Keratinocyte (primary cell): ENCODE measurements at places on chromosomes 12 and 14. TPM values are rescaled to one million over a fixed set of nuclear protein-coding genes. Genes with fewer than 3 reads are reported as not detected.

GRCh38 chr14:65879248-65880009, 466.9 kb downstream of the FUT8 start:
- peak; percentile 1 for DNase-seq

DNA sequence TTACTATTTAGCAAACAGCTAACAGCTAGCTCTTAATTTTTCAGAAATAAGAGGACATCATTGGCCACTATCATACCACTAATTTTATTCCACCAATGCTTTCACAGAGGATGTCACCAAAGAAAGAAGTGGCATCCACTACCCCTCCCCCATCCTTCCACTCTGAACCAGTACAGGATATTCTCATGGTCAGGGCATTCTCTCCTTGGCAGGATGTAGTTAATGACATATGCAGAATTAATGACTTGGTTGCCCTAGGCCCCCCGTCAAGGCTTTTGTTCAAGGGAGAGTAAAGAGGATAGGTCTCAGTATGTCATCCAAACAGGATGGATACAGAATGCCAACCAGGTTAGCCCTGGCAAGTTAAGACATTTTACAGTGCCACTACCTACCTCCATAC, 18.9 kb upstream of the NUP107 start:
- DNase-seq = no peak

- DNase-seq = no peak
Observed at GRCh38 chr14:95039993-95040348, 117.4 kb downstream of the DICER1 start.

DNA sequence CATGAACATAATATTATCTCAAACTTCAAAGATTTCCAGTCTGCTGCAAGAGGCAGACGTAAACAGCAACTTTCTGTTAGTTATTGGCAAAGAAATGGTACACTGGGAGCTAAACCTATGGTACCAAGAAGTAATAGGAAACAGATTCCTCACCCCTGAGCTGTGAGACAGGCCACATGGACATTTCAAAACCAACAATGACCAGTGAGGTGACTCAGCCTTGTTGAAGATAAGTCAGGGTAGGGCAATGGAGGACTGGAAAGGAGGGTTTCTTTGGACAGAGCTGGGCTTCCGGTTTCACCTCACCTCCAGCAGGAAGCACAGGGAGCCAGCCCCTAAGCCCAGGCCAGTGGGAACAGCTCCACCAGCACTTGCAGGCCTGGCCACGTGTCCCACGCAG, 1320.5 kb downstream of the AACS start:
- DNase-seq = no peak

DNA sequence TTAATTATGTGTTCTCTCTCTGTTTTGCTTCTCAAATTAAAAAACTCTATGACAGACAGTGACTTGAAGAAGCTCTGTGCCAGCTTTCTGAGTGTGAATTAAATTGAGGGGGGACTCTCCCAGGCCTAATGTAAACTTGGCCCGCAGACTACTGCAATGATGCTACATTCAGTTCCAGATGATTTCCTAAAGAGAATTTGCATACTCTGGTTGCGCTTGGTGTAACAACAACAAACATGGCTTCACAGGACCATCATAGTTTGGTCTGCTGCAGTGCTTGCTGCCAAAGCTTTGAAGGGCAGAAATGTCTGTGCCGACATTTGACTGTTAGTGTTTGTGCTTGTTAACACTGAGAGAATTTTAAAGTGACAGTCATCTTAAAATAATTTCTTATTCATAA, 25.0 kb downstream of the CFAP54 start:
- DNase-seq = no peak

DNA sequence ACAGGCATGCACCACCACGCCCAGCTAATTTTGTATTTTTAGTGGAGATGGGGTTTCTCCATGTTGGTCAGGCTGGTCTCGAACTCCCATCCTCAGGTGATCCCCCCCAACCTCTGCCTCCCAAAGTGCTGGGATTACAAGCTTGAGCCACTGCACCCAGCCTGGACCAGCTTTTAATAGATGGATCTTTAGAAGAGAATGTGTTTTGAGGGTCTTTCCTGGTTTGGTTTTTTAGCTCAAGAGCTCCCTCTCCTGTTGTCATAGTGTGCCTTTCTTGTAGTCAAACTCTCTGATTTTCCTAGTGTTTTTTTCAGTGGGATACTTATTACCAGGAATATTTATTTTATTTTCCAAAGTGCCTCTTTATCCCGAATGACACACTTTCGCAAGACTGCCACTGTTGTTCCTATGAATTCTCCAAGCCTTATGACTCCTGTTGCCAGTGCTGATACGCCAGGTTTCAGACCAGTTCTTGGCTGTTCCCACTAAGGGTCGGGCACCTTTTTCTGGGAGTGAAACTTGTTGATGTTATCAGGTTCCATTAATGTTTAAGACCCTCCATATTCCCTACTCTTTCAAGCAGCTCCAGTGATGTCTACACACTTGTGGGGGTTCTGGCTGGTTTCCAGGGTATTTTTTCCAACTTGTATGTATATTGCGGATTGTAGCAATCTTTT, 31.5 kb upstream of the LIMA1 start:
- DNase-seq = no peak

GRCh38 chr12:62934239-62934798, 631 bp downstream of the PPM1H start:
- DNase-seq = no peak

DNA sequence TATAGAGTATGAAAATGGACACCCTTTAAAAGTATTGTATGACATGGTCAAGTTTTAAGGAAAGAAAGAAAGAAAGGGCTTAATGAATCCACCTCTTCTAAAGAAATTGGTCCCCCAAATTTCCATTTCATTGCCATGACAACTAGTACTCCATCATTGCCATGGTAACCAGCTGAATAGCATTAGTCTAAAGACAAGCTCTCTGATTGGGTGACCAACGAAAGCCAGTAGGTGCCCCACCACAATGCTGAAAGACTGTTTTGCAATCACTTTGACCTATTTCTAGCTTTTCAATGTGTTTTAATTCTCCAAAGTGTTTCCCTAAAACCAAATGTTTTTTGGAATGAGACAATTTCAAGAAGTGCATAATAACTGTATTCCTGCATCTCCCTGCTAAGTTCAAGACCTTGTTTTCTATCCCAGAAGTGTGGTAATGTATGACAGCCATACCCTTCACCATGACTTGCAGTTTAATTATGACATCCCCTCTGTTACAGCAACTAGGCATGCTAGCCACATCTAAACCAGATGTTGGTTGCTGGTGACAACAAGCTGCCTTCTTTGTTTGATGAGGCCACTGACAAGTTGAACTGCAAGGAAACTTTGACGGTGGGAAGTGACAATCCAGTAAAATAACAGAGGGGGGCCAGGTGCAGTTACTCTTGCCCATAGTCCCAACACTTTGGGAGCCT, 46.7 kb downstream of the KICS2 start:
- DNase-seq = no peak

- no peak for DNase-seq
Observed at GRCh38 chr12:74481078-74481477, 56.6 kb upstream of the ATXN7L3B start.

DNA sequence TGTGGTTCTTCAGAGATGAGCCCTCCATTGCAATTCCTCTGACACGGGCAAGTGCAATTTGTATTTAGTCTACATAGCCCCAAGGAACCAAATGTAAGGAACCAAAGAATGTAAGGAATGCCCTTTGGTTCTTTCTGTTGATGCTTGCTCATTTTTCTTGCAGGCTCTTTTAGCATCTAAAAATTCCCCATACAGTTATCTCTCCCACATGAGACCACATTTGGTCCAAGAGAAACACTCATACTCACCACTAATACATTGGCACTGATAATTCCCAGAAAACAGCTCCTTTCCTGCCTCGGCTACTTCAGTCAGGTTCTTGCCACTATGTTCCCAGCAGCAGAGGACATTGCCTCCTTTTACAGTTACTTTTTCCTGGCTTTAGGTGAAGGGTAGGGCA, 332.6 kb downstream of the AEBP2 start:
- DNase-seq = no peak

DNA sequence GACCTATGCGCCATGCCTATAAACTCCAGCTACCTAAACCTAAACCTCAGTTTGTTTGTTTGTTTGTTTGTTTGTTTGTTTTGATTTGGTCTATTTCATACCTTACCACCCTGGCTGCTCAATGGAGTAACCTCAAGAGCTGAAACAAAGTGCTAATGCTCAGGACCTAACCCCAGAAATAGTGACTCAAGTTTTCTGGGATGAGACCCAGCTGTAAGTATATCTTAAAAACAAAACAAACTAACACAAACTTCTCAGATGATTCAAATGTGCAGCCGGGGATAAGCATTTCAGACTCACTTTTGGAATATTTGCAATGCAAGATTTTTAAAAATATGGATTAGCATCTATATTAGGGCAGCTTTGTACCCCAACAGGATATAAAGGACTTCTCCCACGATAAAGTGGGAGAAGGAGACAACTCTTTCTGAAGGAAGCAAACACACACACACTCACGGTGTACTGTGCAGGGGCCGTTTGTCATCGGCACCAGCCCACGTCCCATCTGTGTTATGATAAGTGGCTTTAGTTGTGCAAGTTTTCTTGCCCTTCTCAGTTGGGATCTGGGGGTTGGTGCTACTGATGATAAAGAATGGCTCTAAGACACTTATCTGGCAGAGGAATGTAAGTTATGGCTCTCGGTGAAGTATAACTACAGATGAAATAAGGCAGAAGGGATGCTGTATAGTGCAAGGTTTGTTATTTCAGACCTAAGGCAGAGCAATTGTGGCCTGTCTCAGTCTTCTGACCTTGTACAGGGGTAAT, 516.7 kb upstream of the TMEM132C start:
- DNase-seq = no peak

DNA sequence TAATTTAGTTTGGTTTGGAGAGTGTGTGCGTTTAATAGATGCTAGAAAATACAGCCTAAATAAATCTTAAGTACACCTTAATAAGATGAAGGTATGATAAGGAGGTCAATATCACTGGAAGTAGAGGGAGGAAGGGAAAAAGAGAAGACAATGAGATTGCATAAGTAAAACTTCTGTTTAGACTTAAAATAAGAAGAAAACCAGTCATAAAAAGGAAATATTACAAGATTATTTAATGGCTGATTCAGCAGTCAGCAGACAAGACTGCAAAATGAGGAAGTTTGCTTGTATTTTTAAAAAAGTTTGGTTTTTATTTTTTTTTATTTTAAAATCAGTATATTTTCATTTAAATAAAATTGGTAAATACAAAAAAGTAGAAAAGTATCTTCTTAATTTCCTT, 3.2 kb downstream of the SLC38A6 start:
- DNase-seq = no peak

GRCh38 chr14:79438696-79439342, 772.5 kb downstream of the DIO2 start:
- DNase-seq = no peak

GRCh38 chr12:58099476-58099875, 158.1 kb downstream of the ATP23 start:
- DNase-seq = no peak

DNA sequence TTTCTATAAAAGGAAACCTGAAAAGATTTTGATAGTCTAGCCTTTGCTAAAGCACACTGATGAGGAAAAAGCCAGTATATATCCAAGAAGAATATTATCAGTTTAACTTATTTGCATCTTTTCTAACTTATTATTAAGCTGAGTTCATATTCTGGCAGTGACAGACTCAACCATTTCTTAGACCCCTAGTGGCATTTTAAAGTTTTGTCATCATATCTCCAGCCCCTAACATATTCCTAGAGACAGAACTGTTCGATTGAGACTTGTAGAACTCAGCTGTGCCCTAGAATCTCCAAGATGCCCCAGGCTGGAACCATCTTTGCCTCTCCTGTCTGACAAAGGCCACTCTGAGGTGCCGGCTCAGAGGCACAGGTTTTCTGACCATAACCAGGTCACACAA, 365.6 kb downstream of the NELL2 start:
- no peak for DNase-seq

DNA sequence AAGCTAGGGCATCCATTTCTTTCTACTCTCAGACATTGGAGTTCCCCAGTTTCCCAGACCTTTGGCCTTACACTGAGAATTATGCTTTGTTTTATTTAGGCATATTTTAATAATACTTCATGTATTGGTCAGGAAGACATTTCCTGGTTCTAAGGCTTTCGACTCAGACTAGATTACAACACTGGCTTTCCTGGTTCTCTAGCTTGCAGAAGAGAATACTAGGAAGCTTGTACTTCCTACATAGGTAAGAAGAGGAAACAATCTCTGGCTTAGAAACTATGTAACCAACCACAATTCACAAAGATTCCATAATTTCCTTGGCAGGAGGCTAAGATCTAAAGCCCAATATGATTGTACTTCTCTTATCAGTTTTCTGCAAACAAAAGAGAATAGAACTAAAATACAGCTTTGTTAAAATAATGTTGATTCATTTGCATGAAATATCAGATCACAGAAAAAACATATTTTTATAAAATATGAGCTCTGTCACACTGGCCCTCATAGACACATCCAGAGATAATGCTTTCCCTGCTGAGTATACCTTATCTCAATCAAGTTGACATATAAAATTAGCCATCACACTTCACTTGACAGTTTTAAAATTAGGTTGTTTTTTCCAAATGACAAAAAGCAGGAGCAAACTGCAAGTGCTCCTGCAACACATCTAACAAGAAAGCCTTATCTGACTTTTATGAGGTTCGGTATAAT, 30.5 kb downstream of the CLEC2D start:
- DNase-seq = no peak

GRCh38 chr12:121775501-121775900, 18.0 kb downstream of the RHOF start:
- DNase-seq = no peak

- no peak for DNase-seq
Observed at GRCh38 chr12:112309797-112310196, 72.4 kb downstream of the HECTD4 start.

- no peak for DNase-seq
Observed at GRCh38 chr12:42070036-42070435, 74.6 kb downstream of the GXYLT1 start.

- DNase-seq = no peak
Observed at GRCh38 chr12:13534242-13534641, 337.7 kb downstream of the EMP1 start.

- DNase-seq = no peak
Observed at GRCh38 chr14:24233538-24233866, 773 bp downstream of the GMPR2 start.

DNA sequence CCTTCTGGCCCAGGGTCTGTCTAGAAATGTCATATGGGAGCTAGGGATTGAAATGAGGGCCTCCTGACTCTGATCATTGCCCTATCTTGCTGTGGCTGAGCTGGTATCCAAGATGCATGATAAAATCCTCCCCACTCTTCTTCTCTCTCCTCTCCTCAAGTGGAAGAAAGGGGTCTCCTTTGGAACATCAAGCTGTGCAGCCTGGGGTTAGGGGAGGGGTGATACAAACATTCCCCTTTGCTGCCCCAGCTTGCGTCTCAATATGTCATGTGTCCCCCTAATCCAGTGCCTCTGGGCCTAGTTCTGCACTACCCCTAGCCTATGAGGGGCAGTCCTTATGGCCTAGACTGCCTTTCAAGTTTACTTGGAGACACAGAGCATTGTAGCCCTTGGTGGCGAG, 8.5 kb downstream of the RDH16 start:
- no peak for DNase-seq

- DNase-seq = no peak
Observed at GRCh38 chr14:44109036-44109435, 398.0 kb downstream of the FSCB start.

Gene INSM2
- polyA plus RNA-seq = not detected in 3 replicates

Gene SERPINA12
- 0.04 to 0.26 TPM (median 0.07 TPM) in 3 replicates for polyA plus RNA-seq

Gene EIF2B1
- 27.5 to 47.4 TPM (median 39.5 TPM) in 3 replicates for polyA plus RNA-seq

Gene ACSM4
- polyA plus RNA-seq = not detected in 3 replicates

Gene BBOF1
- polyA plus RNA-seq = 1.9 to 3.0 TPM (median 2.7 TPM) in 3 replicates

Gene FITM1
- 0.13 TPM in 1 of 3 replicates, not detected in the others for polyA plus RNA-seq

Gene C12orf56
- polyA plus RNA-seq = 0.03 to 0.18 TPM (median 0.14 TPM) in 3 replicates

Gene SPATS2
- polyA plus RNA-seq = 46.2 to 51.3 TPM (median 47.9 TPM) in 3 replicates

Gene CMKLR1
- 0.13 TPM in 1 of 3 replicates, not detected in the others for polyA plus RNA-seq

Gene NCKAP5L
- polyA plus RNA-seq = 3.9 to 5.8 TPM (median 4.4 TPM) in 3 replicates

Gene SLC17A8
- polyA plus RNA-seq = not detected in 3 replicates

Gene RNASE1
- 0.09 TPM in 1 of 3 replicates, not detected in the others for polyA plus RNA-seq
